ENCODE measurements at places on chromosomes 6 and 20. TPM values are rescaled to one million over a fixed set of nuclear protein-coding genes. Genes with fewer than 3 reads are reported as not detected.

ARMC12 gene
- not detected for polyA plus RNA-seq

TUBB1 gene
- polyA plus RNA-seq: not detected

WFDC10B gene
- polyA plus RNA-seq: not detected

DNA sequence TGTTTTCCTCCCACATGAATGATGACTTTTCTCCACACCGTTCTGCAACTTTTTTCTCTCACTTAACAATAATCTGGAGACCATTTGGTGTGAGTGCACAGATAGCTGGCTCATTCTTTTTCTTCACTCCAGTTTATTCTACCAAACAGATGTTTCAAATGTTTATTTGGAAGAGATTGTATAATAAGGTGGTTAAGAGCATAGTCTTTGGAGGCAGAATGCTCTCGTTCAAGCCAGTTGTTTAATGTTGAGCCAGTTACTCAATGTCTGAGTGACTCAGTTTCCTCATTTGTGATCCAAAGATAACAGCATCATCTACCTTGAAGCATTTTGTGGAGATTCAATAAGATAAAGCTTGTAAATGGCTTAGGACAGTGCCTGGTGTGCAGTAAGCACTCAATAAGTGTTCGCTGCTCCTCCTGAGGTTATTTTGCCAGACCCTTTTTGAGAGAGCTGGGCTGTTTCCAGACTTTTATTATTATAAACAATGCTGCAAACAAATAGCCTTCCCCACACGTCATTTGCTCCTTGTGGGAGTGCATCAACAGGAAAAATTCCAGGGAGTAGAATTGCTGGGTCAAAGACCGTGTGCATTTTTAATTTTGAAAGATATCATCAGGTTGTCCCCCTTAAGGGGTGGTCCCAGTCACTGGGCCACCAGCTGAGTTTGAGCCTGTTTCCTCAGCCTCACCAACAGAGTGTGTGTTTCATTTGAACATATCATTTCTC, 70.6 kb downstream of the VEGFA start:
- DNase-seq: no peak

GRCh38 chr6:77063494-77063893, 399.8 kb downstream of the HTR1B start:
- DNase-seq: no peak

DNA sequence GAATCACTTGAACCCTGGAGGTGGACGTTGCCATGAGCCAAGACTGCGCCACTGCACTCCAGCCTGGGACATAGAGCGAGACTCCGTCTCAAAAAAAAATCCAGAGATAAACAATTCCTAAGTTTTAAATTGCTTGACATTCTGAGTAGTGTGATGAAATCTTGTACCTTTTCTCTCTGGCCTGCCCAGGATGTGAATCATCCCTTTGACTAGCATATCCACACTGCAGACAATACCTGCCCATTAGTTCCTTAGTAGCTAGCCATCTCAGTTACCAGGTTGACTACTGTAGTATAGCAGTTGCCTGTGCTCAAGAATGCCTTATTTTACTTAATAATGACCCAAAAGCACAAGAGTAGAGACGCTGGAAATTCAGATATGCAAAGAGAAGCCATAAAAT, 2.8 kb downstream of the ZFP57 start:
- no peak for DNase-seq

DNA sequence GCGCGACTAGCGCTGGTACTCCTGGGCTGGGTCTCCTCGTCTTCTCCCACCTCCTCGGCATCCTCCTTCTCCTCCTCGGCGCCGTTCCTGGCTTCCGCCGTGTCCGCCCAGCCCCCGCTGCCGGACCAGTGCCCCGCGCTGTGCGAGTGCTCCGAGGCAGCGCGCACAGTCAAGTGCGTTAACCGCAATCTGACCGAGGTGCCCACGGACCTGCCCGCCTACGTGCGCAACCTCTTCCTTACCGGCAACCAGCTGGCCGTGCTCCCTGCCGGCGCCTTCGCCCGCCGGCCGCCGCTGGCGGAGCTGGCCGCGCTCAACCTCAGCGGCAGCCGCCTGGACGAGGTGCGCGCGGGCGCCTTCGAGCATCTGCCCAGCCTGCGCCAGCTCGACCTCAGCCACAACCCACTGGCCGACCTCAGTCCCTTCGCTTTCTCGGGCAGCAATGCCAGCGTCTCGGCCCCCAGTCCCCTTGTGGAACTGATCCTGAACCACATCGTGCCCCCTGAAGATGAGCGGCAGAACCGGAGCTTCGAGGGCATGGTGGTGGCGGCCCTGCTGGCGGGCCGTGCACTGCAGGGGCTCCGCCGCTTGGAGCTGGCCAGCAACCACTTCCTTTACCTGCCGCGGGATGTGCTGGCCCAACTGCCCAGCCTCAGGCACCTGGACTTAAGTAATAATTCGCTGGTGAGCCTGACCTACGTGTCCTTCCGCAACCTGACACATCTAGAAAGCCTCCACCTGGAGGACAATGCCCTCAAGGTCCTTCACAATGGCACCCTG, 1.6 kb downstream of the TPBG start:
- DNase-seq: peak; percentile 1

GRCh38 chr6:26754212-26754611, 94.7 kb upstream of the ZNF322 start:
- no peak for DNase-seq

DNA sequence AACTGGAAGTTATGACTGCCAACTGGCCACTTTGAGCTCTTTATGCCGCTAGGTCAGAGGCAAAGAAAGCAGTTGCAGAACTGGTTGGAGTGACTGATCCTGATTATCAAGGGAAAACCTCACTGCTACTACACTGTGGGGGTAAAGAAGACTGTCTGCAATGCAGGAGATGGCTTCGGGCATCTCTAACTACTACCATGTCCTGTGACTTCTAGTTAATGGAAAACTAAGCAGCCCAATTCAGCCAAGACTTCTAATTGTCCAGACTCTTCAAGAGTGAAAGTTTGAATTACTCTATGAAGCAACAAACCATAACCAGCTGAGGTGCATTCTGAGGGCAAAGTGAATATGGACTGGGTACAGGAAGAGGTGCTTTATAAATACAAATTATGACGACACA, 773.6 kb upstream of the SLC35B3 start:
- DNase-seq: no peak

GRCh38 chr20:54379893-54380584, 95.4 kb upstream of the DOK5 start:
- no peak for DNase-seq

DNA sequence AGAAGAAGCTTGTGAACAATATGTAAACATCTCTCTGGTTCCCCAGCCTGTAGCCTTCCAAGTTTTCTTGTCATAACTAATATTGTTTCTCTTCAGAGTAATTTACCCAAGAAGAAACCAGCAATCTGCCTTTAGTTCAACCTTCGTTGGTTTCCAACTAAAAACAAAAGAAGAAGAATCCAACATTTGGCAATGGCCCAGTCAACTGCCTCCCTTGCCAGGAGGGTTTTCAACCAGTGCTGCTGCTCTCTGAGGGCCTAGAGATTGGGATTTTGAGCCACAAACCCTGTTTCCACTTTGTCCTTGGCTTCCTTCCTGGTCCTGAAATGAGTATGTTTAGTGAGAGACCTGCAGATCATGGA, 395.8 kb upstream of the CNR1 start:
- no peak for DNase-seq

- DNase-seq: no peak
These were observed 833.2 kb downstream of the MAFB start for GRCh38 chr20:39855799-39856198.

Measured in CD4-positive, alpha-beta memory T cell (primary cell).